Posterior vena cava (tissue), 2 donors: ENCODE measurements at places on chromosomes 7 and 10. TPM values are rescaled to one million over a fixed set of nuclear protein-coding genes. Genes with fewer than 3 reads are reported as not detected.

DNA sequence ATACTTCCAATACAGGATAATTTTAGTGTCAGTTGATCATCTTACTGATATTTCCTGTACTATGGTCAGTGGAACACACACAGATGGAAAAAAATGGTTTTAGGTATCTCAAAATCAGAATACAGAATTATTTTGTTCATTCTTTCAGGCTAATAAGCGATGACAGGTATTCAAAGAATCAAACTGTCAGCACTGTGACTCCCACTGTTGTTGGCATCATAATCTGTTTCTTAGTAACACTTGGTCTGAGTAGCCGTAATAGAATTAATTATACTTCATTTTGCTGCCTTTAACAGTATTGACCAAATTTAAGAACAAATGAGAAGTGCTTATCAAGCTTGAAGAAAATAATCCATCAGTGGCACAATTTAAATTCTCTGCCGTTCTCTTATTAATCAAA lies 215.0 kb downstream of the SKAP2 start:
- DNase-seq: no peak

GRCh38 chr10:120949609-120950031 lies 98.5 kb downstream of the WDR11 start:
- DNase-seq: no peak

Gene RET
- 1.0 TPM for total RNA-seq

Gene STEAP1
- 37.9 TPM for total RNA-seq

- no peak for DNase-seq
Measured at GRCh38 chr7:57415730-57416129, 34.2 kb upstream of the ZNF716 start.

Gene RELN
- 6.2 TPM for total RNA-seq

GRCh38 chr10:59283456-59284091 lies 78.8 kb downstream of the FAM13C start:
- no peak for DNase-seq

Gene GNGT1
- total RNA-seq: not detected

GRCh38 chr7:7681191-7681935 lies 37.0 kb downstream of the RPA3 start:
- no peak for DNase-seq

- DNase-seq: no peak
Measured at GRCh38 chr10:24153031-24153430, 55.9 kb upstream of the KIAA1217 start.

Gene IFIT1B
- 0.14 TPM for total RNA-seq

- DNase-seq: peak; percentile 85
Measured at GRCh38 chr10:43202224-43202656, 64.0 kb downstream of the CSGALNACT2 start.

DNA sequence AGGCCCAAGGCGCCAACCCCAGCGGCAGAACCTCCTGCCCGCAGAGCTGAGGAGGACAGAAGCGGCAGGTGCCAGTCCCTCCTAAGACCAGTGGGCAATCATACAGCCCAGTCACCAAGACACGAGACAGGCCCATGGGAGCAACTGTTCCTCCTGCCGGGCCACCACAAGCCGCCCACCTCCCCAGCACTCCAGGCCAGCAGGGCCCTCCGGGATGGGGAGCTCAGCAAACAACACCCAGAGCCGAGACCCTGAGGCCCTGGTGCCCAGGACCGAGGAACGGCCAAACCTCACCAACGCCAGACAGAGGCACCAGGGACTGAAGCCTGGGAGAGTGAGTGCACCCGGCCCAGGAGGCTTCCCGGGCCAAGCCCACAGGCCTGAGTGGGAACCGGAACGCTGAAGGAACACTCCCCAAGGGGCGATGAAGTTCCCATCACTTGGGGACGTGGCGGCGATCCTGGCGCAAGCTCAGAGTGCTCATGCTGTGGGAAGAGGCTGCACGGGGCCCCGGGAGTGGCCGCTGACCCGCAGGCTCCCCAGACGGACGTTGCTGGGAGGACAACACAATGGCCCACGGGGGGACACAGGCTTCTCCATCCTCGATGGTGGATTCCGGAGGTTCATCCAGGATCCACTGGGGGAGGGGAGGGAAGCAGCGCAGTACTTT lies 35.1 kb downstream of the GPER1 start:
- DNase-seq: peak; percentile 79

Gene SH3PXD2A
- total RNA-seq: 93.6 TPM

Gene NOLC1
- 32.6 TPM for total RNA-seq

DNA sequence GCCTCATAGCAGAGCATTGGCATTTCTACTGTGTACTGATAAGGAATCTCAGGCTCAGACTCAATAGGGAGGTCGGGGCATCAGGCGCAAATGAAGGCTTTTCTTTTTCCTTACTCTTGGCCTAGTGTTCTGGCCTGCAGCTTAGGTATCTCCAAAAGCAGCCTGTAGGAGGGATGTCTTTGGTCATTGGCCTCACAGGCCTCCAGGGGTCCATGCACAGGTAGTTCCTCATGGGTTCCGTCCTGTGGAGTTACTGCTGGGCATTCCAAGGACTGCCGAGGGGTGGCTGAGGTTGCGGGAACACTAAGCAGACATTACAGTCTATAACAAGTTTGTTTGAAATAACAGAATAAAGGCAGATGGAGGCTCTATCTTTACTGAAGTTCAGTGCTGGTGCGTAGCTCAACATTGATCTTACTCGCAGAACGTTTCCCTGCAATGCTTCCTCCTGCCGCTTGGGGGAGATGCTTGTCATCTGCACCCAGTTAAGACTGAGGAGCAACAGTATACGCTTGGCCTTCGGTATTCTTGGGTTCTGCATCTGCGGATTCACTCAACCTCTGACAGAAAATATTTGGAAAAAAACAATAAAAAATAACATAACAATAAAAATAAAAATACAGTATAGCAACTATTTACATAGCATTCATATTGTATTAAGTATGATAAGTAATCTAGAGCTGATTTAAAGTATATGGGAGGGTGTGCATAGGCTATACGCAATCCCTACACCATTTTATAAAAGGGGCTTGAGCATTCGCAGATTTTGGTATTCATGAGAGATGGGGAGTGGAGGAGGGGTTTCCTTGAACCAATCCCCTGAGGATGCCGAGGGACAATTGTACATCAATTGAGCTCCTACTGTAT lies 58.9 kb downstream of the SH2D4B start:
- DNase-seq: no peak

- DNase-seq: no peak
Measured at GRCh38 chr7:95425694-95426093, 9.1 kb downstream of the PON2 start.

Gene COL1A2
- 780 TPM for total RNA-seq

Gene LIPN
- 0.32 TPM for total RNA-seq

GRCh38 chr10:91311601-91312381 lies 91.3 kb downstream of the PCGF5 start:
- DNase-seq: no peak

DNA sequence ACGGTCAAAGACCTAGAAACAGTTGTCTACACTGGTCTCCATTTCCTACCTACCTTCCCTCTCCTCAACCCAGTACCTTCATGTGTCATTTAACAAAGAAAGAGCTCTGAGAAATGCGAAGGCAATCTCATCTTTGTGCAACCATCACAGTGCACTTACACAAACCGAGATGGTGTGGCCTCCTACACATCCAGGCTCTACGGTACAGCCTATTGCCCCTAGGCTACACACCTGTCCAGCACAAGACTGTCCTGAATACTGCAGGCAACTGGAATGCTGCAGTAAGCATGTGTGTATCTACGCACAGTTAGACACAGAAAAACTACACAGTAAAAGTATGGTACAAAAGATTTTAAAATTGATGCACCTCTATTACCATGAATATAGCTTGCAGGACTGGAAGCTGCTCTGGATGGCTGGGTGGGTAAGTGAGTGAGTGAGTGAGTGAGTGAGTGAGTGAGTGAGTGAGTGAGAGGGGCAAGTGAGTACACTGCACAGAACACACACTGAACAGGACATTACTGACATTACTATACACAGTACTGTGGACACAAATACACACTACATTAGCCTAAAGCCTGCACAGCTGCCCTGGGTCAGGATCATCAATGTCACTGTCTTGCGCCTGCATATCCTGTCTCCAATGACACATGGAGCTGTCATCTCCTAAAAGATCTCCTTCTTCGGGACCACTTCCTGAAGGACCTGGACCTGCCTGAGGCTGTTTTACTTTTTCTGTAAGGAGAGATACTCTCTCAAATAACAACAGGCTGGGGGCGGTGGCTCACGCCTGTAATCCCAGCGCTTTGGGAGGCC lies 18.5 kb downstream of the ITGB1 start:
- DNase-seq: no peak

- DNase-seq: no peak
Measured at GRCh38 chr7:35854311-35854710, 53.5 kb downstream of the SEPTIN7 start.

Gene PTPRN2
- 2.8 TPM for total RNA-seq

Gene OR13A1
- not detected for total RNA-seq

Gene INMT
- total RNA-seq: 83.8 TPM

GRCh38 chr10:126917375-126917774 lies 12.1 kb downstream of the DOCK1 start:
- peak; percentile 56 for DNase-seq

GRCh38 chr10:89414879-89415821 lies 782 bp downstream of the IFIT5 start:
- DNase-seq: peak; percentile 82

- DNase-seq: no peak
Measured at GRCh38 chr10:60266513-60266912, 123.2 kb downstream of the ANK3 start.

Gene AMPH
- total RNA-seq: 10.0 TPM

GRCh38 chr10:1180836-1181235 lies 124.7 kb downstream of the WDR37 start:
- peak; percentile 24 for DNase-seq

Gene SSC4D
- 0.32 TPM for total RNA-seq

Gene ANKRD1
- total RNA-seq: 3.5 TPM

DNA sequence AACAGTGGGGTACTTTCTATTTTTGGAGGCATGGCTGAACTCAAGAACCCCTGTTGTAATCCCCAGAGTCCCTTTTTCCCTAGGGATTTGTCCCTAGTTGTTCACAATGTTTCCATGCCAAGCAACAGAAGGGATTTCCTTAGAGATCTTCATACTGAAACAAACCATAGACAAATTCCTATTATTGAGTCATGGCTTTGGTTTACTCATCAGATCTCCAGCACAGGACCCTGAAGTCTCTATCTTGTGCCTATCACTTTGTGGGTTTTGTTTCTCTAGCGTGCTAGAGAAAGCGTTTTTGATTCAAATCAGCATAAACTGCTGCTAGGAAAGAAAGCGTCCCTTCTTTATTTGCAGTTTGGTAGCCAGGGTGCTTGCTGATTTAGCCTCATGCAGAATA lies 165.0 kb downstream of the BAMBI start:
- DNase-seq: no peak

GRCh38 chr10:102147561-102147960 lies 4.6 kb upstream of the NOLC1 start:
- DNase-seq: peak; percentile 1

DNA sequence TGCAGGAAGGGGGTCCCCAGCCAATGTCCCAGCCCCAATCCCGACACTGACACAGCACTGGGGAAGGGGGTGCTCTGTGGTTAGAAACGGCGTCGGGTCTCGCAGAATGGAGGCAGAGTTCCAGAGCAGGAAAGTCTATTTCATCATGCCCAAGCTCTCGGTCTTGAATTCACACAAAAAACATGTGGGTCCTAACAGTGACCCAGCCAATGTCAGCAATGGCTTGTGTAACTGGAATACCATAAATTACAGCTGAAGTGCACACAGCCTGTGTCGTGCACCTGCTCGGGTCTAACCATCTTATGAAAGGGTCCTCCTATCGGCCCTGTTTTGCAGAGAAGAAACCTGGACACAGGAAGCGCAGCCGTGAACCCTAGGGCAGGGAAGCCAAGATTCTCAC lies 324.1 kb downstream of the ADARB2 start:
- DNase-seq: no peak

Gene ERVW-1
- total RNA-seq: not detected
